ENCODE measurements at places on chromosomes 12 and 14. TPM values are rescaled to one million over a fixed set of nuclear protein-coding genes. Genes with fewer than 3 reads are reported as not detected.

Gene PRICKLE1
- polyA plus RNA-seq: 7.6 TPM

Gene LRTM2
- polyA plus RNA-seq: not detected

Gene MUCL1
- not detected for polyA plus RNA-seq

Gene SLC38A6
- 21.8 TPM for polyA plus RNA-seq

Gene PIANP
- polyA plus RNA-seq: 29.7 TPM

Gene FOXA1
- polyA plus RNA-seq: not detected

Gene AHNAK2
- 6.1 TPM for polyA plus RNA-seq

Gene CACNA2D4
- not detected for polyA plus RNA-seq

Gene NAP1L1
- polyA plus RNA-seq: 430 TPM

Gene BEGAIN
- polyA plus RNA-seq: 0.74 TPM

Gene ARHGAP9
- polyA plus RNA-seq: not detected

Gene KCTD10
- polyA plus RNA-seq: 8.8 TPM

Gene EIF2B1
- 17.3 TPM for polyA plus RNA-seq

Gene PLEKHG7
- polyA plus RNA-seq: not detected

Gene IL23A
- not detected for polyA plus RNA-seq

Gene GLIPR1L1
- 4.4 TPM for polyA plus RNA-seq

Gene ENO2
- 224 TPM for polyA plus RNA-seq

Gene SLC25A47
- not detected for polyA plus RNA-seq

Gene C12orf56
- polyA plus RNA-seq: 38.8 TPM

Gene FAM186B
- polyA plus RNA-seq: 0.24 TPM

Gene SAMD4A
- polyA plus RNA-seq: 8.4 TPM

Gene ASB8
- polyA plus RNA-seq: 50.2 TPM

Gene SPTB
- 0.50 TPM for polyA plus RNA-seq

Gene VPS37B
- 0.97 TPM for polyA plus RNA-seq

Gene TAS2R9
- polyA plus RNA-seq: not detected

Gene C3AR1
- not detected for polyA plus RNA-seq

Gene GALNT8
- 79.6 TPM for polyA plus RNA-seq

Gene PCED1B
- not detected for polyA plus RNA-seq

Gene SLC7A8
- 22.0 TPM for polyA plus RNA-seq

Gene MGAT4C
- 11.8 TPM for polyA plus RNA-seq

Gene GSC
- polyA plus RNA-seq: not detected

Gene SLC4A8
- 41.2 TPM for polyA plus RNA-seq

Gene GLI1
- 0.62 TPM for polyA plus RNA-seq

Gene SLC39A5
- not detected for polyA plus RNA-seq

Gene STAC3
- 0.59 TPM for polyA plus RNA-seq

Gene IL31
- not detected for polyA plus RNA-seq

Gene CEBPE
- not detected for polyA plus RNA-seq

Gene SIRT4
- 6.4 TPM for polyA plus RNA-seq

Gene GALNT6
- polyA plus RNA-seq: not detected

Gene CD163L1
- polyA plus RNA-seq: 0.63 TPM

Gene KCNMB4
- 86.5 TPM for polyA plus RNA-seq

Gene PRB3
- polyA plus RNA-seq: not detected

Gene RAB21
- polyA plus RNA-seq: 22.8 TPM

Gene LIN7A
- 4.0 TPM for polyA plus RNA-seq

Gene ENDOU
- not detected for polyA plus RNA-seq

Gene FBXW8
- polyA plus RNA-seq: 1.7 TPM

Gene CLEC1B
- polyA plus RNA-seq: not detected

Gene CARMIL3
- 1.0 TPM for polyA plus RNA-seq

Gene TMEM119
- polyA plus RNA-seq: not detected

Gene TOMM20L
- polyA plus RNA-seq: not detected

Gene RTL1
- polyA plus RNA-seq: not detected

Gene TAS2R19
- polyA plus RNA-seq: 2.3 TPM

Gene TAS2R43
- not detected for polyA plus RNA-seq

Gene POU6F1
- polyA plus RNA-seq: 1.5 TPM

Gene SAMD15
- 37.8 TPM for polyA plus RNA-seq

Gene CD69
- polyA plus RNA-seq: 0.24 TPM

Gene NTF3
- not detected for polyA plus RNA-seq

Gene LAG3
- not detected for polyA plus RNA-seq

Gene B3GNT4
- 3.0 TPM for polyA plus RNA-seq

Measured in Purkinje cell (primary cell).